ENCODE measurements at places on chromosomes 3 and 15.

GRCh38 chr3:82618594-82618993 lies 857.1 kb upstream of the GBE1 start:
- DNase-seq, result no peak

DNA sequence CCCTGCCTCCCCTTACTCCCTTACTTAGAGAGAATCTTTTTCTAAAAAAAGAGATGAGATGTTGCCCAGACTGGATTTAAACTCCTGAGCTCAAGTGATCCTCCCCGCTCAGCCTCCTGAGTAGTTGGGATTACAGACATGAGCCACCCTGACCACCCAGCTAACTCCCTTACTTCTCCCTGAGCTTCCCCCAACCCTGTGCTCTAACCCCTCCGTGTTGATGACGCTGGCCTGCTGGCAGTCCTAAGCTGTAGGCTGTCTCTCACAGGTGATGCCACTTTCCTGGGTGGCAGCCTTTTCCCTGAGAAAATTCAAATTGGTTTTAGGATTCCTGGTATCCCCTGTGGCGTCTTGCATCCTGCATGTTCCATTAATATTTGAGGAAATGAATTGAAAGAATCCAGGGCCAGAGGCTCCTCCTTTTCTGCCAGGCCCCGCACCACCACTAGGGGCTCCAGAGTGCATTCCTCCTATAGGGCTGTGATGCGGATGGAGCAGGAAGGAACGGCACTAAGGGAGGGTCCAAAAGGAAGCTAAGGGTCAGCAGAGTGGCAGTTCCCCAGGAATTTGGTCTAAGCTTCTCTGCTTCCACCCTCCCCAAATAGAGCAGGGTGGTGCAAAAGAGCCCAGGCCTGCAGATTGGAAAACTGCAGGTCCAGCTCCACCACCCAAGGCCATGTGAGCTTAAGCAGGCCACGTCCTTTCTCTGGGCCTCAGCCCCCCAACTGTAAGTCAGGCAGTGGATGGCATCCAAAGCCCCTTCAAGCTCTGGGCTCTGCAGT lies 101.1 kb downstream of the DAPK2 start:
- no peak for DNase-seq

GRCh38 chr15:63436341-63436740 lies 54.7 kb upstream of the CA12 start:
- no peak for DNase-seq

- no peak for DNase-seq
These were observed 128.7 kb downstream of the PDCD6IP start for GRCh38 chr3:33926998-33927605.

GRCh38 chr3:197970588-197970987 lies 10.6 kb downstream of the LMLN start:
- no peak for DNase-seq

DNA sequence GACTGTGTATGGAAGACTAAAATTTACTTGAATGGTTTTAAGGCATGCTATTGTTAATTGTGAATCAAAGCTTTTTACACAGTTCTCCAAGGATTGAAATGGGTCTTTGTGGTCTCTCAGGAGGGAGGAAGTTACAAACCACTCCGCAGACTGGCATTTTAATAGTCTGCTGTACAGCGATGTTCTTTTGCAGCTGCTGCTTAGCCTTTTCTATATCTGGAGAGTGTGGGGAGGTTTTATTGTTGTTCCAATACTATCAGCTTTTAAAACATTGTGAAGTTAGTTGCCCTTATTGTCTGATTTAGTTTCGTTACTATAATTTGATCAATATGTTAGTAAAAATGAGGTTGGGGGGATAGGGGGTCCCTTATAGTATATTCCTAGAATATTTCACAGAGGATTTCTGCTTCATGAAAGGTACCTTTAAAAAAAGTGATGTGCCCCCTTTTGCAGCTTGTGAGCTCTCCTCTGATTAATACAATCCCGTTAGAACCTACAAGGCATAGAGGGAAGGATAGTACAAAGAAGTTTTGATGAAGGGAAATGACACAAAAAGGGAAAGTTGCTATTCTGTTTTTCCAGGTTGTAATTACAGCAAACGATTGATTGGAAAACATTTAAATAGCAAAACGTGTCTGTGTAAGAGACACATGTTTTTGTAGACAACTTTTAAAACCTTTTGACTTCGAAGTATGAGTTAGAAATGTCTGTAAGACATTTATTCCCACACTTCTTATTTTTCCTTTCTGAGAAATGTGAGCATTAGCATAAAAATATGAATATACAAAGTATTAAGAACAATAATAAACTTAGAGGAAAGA lies 158.3 kb upstream of the CGNL1 start:
- DNase-seq, result no peak

DNA sequence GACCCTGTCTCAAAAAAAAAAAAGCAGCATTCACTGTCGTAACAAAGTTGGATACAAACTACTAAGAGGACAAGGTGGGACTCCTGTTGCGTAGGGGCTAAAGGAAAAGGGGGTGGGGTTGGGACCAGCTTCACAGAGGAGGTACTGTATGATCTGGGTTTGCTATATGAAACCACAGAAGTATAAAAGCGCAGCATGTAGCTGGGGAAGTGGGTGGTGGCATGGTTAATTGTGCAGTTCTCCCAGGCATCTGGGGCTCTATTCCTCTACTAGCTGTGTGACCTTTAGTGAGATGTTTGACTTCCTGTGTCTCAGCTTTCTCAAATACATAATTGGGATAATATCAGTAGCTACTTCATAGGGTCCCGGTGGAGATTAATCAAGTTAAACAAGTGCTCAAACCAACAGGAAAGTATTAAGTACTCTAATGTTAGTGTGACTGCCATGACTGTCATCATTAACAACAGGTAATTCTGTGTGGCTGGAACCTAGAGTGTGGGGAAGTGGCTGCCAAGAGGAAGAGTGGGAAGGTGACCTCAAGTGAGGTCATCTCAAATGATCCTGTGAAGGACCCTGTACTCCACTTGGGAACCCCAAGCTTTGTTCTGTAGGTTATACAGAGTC lies 11.5 kb downstream of the PARP16 start:
- DNase-seq, result no peak

GRCh38 chr3:930866-931265 lies 162.0 kb upstream of the CNTN6 start:
- DNase-seq, result no peak

DNA sequence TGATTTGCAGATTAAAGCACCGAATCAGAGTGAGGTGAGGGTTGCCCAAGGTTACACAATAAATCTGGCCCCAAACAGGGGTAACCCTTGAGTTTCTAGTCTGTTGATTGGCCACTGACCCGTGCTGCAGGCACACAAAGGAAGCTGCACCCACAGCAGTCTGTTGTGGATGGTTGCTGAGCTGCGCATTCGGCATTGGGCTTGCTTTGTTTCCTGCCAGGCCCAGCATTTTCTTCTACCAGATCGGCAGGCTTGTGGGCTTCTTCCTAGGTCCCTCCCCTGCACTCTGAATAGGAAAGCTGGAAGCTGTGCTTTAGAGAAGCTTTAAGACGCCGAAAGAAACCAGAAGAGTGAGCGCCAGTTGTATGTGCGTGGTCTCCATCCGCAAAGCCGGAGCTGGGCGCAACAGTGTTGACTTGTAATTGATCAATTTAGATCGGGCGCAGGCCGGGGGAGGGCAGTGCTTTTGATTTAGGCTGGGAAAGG lies 12.1 kb downstream of the B3GNT5 start:
- DNase-seq, result peak; percentile 98

DNA sequence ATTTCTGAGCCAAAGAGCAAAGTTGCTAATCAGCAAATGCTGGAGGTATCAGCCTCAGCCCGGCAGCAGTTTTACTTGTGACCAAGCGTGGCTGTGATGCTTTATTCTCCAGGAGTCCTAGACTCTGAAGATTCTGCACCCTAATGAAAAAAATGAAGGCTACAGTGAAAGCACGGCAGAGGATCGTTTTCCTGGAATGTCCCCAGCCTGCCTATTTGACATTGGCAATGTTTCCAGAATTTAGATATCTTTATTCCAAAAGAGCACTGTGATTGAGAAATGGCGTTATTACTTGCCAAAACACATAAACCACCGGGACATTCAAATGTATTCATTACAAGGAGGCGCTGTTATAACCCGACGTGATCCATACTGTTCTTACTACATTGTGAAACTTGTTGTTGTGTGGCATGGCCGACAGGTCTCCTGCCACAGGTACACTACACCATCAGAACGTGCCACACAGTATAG lies 263.8 kb downstream of the SLCO3A1 start:
- no peak for DNase-seq

DNA sequence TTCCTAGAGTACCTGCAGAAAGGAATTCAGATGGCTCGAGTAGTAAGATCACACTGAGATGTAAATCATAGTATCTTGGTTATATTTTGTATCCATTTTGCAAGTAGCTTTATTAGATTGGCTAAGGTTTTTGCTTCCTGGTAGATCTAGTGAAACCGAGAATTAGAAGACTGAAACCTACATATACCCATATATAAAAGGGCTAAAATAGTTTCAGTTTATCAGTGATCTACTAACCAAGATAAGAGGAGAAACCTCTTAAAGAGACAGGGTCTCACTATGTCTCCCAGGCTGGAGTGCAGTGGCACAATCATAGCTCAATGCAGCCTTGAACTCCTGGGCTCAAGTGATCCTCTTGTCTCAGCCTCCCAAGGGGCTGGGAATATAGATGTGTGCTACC lies 135.3 kb downstream of the PCCB start:
- DNase-seq, result no peak

GRCh38 chr15:68697711-68698690 lies 119.2 kb downstream of the CORO2B start:
- no peak for DNase-seq

DNA sequence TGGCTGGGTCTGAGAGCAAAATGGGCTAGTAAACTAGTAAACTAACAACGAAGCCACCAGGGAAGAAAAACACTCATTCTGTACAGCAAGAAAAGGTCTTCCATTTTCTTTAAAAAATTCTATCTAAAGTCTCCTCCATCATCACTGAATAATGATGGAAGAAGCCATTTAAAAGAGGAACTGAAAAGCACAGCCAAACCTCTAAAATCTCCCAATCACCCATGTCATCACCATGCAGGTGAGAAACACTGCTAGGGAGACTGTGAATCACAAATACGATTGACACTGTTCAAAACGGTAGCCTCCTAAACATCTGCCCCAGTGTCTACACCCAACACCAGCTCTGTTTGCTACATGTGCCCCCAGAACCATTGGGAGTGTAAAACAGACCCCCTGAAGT lies 140.4 kb downstream of the RORA start:
- no peak for DNase-seq

GRCh38 chr3:113163152-113163551 lies 48.2 kb upstream of the BOC start:
- DNase-seq, result no peak

GRCh38 chr3:194782698-194783404 lies 97.2 kb downstream of the FAM43A start:
- DNase-seq, result no peak
